ENCODE measurements at places on chromosomes 3 and 15.
A peak's percentile ranks its signal among the peaks of the same experiment; 100 is the strongest.

GRCh38 chr15:43483297-43484128, 9.4 kb downstream of the TP53BP1 start:
- no peak for DNase-seq

DNA sequence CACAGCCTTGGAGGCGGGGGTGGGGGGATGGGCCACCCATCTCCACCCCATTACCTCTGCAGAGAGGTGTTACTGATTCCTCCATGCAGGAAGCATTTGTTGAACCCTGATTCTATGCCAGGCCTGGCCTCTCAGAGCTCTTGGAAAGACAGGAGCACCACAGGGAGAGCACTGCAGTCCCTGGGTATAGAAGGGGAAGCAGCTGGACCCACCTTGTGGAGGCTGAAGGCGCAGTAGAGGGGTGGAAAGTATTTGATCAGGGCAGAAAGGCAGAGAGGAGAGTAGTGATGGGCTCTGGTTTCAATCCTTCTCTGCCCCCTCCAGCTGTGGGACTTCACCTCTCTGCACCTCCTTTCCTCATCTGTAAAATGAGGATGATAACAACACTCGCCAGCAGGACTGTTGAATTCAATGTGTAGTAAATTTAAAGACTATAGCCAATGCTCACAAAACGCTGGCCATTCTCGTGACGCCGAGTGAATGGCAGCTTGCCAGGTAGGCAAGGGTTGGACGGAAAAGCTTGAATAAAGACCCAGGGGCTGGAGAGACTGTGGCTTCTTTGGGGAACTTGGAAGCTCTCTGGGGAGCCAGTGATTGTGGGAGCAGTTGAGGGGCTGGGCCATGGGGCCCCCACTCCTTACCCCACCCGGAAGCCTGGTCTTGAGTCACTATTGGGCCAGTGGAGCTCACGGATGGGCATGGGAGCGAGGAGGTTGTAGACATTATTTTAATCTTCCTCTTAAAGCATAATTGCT, 8.0 kb upstream of the CCDC33 start:
- DNase-seq = no peak

- DNase-seq = no peak
Measured at GRCh38 chr3:8843347-8843746, 73.9 kb upstream of the OXTR start.

DNA sequence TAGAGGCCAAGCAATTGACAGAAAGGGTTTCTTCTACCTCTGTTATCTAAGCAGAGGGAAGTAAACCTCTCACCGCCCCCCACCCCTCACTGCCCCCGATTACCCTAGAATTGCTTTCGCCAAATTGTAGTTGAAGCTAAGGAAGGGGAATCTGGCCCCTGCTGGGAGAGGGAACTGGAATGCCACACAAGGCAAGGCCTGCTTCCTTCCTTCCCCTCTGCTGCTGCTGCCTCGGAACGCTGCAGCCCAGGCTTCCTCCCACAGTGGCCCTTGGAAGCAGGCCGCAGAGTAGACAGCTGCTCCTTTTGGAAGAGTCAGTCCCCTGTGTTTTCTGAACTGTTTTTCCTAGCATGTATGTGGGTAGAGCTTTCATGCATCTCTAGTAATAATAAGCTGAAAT, 21.6 kb downstream of the RLBP1 start:
- no peak for DNase-seq

DNA sequence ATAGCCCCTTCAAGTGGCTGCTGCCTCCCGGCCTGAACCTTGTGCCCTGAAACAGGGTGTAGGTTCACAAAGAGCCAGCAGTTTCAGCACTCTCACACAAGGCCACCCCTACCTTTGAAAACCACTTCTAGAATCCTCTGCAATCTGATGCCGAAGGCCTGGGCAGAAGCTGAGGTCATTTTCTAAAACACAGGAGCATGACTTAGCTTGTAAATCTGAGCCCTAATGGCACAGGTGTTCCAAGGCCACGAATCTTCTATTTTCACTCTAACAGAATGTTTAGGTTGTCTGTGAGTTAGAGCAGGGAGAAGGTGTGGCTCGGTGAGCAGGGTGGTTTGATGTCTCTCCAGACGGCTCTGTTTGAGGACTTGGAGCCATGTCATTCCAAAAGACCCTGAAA, 62.3 kb downstream of the SYNM start:
- no peak for DNase-seq

GRCh38 chr15:53539878-53540277, 219.6 kb downstream of the WDR72 start:
- no peak for DNase-seq

DNA sequence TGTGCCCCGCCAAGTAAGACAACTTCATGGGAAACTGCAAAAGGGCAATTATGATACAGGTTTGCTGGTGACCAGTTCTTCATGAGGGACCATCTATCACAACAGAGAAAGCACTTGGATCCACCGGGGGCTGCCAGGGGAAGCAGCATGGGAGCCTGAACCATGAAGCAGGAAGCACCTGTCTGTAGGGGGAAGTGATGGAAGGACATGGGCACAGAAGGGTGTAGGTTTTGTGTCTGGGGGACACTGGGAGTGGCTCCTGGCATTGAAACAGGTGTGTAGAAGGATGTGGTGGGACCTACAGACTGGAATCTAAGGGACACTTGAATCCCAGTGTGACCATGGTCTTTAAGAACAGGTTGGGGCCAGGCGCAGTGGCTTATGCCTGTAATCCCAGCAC, 22.6 kb downstream of the MKRN2 start:
- DNase-seq = no peak

DNA sequence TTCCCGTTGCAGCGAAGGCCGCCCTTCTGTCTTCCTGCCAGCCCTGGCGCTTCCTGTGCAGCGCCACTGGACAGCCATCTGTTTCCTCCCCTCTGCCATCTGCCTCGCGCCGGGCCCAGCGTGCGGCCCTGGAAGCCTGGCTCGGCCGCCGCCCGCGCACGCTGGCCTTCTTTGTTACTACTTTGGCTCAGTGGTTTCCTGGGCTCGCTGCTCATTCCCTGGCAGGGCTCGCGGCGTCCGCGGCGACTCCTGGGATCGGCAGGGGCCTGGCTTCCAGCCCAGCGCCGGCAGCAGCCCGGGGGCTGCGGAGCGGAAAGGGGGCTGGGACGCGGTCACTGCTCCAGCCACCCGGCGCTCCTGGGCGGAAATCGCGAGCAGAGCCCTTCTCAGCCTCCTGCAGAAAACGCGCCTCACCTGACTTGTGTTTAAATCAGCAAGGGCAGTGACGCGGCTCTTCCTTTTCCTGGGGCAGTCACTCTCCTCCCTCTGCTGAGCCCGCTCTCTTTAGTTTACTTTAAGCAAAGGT, 10.0 kb downstream of the CMTM7 start:
- peak; percentile 48 for DNase-seq

DNA sequence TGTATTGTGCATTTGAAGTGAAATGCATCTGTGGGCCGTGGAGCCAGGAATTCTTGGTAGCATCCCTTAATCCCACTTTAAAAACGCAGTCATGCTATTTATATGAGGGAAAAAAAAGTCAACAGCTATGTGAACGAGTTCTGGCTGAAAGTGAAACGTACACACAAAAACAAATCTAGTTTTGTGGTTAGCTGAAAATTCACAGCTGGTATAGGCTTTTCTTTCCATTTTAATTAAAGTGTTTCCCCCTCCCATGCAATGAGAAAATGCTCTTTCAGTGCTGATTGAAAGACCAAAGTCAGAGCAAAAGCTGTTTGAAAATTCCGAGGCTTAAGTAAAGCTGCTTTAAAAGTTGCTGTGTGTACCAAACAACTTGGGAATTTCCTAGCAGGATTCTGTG, 297.4 kb downstream of the PLCL2 start:
- DNase-seq = no peak

DNA sequence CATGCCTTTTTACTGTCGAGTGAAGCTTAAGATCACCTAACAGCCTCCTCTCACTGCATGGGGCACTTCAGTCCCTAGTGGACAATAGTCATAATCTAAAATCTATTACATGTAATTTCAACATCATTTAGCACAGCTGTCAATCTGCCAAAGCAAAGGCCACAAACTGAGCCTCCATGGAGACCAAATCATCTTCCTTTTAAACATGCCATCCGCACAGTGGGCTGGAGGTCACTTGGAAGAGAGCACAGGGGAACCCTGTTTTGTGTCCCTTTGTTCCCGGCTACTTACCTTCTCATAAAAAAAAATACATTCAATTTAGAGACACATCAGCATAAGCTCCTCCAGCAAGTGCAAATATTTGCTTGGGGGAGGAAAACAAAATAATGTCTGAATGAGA, 167.3 kb downstream of the SQOR start:
- DNase-seq = no peak

DNA sequence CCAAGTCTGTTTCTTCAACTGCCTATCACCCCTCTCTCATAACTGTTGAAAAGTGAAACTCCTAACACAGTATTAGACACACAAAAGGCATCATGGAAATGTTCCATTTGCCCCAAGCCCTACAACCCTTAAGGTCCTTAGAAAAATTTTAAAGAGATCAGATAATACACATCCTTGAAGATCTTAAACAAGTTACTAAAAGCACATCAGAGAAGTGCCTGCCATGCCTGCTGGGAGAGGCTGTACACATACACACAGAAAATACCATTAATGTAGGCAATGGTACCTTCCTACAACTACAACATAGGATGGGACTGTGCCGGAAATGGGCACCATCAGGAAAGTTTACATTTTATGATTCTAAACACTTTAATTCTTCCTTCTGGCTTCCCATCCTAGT, 3.3 kb downstream of the ADAM10 start:
- DNase-seq = no peak

GRCh38 chr15:85480923-85481322, 100.5 kb downstream of the AKAP13 start:
- no peak for DNase-seq

- DNase-seq = no peak
Measured at GRCh38 chr15:64897345-64897985, 14.2 kb upstream of the ANKDD1A start.

GRCh38 chr3:183815563-183815940, 9.8 kb downstream of the MAP6D1 start:
- no peak for DNase-seq

GRCh38 chr3:116056280-116056679, 389.0 kb downstream of the LSAMP start:
- DNase-seq = no peak

DNA sequence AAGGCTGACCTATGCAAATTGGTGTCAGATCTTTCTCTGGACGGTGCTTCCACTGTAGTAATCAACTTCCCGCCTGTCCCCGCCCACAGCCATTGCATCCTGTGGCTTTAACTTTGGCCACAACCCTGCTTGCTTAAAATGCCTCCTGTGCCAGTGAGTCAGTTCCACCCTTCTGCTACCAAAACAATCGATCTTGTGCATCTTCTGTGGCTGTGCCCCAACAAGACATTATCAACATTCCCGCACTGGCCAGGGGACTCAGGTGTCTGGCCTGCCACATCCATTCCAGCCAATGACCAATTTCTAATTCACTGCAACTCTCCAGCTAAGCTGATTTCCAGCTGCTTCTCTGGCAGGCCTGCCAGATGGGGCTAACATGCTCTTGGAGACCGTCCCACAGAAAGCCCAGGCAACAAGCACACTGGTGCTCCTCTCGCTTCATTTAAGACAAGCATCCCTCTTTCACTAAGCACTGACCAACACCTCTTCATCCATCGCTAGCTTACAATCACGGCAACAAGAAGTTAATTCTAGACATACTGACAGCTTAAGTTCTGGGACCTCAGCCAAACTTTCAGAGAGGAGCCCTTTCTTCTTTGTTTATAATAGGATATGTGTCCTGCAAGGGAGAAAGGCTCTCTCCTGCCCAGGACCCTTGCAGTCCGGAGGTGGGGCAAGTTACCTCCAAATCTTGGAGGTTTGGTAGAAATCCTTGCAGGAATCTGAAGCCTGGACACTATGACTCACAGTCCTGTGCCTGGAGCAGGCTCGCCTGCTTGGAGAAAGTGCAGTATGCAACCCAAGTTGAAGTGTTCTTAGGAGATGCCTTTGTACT, 6.7 kb downstream of the CA12 start:
- DNase-seq = peak; percentile 44

GRCh38 chr3:52046186-52046901, 10.0 kb downstream of the DUSP7 start:
- peak; percentile 30 for DNase-seq

DNA sequence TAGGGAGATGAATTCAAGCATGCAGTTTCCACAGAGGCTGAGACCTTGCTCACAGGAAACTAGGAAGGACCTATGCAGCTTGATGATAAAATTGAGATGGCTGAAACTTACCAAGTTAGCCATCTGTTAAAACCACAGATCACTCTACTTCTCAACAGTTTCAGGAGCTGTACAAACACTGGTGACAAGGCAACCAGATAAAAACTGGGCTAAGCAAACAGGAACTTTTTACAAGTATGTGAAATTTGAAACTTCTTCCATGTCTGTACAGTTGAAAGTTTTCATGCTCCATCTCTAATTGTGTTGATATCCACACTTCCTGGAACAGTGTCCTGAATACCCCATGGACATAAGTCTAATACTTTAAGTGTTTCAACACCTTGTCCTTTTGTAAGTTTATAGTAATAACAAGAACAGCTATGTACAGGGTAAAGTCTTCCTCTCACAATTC, 78.2 kb downstream of the FAIM start:
- no peak for DNase-seq

GRCh38 chr3:107562969-107563529, 40.3 kb downstream of the BBX start:
- DNase-seq = no peak

DNA sequence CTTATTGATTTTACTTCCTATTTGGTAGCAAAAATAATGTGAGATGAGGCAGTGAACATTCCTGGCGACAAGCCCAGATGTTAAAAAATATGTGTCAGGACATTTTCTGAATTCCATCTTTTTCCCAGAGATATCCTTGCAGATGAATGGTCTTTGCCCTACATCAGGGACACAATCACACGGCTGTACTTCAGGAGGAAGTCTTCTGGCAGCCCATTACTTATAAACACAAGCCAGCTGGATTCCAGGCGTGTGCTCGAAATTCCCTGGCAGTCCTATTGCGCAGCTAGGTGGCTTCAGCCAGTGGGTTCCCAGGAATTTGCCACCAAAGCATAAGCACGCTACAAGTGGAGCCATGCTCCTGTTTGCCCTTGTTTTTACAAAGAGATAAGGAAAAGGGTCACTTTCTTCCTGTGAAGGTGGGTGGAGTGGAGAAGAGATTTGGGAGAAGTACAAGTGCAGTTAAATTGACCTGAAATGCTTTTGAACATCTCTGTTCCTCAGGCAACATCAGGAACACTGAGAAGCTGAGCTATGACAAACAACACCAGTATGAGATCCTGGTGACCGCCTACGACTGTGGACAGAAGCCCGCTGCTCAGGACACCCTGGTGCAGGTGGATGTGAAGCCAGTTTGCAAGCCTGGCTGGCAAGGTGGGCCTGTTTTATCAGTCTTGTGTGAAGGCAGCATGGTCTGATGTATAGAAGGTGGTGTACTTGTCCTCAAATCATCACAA, 257.1 kb upstream of the TRIM42 start:
- no peak for DNase-seq
